Stimulated activated CD8-positive, alpha-beta memory T cell treated with anti-CD3 and anti-CD28 coated beads, Interleukin-7, amount 100 ng/mL, for 1 hour (primary cell): ENCODE measurements at places on chromosomes 12 and 14.

DNA sequence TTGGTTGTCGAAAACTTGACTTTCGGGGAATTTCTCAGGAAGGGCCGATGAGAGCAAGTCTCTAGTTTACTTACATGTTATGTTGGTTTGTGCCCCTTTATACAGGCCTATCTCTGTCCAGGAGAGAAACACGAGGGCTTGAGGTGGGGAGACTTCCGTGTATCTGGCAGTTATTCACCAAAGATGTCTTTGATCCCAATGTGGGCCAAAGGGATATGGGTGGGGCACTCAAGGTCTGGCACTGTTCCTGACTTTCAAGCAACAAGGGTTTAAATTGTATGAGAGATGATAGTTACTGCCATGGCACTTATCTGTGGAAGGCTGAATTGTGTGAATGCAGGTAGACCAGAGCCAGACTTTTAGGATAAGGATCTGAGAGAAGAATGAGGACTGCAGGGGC is 137.2 kb upstream of the DHRS4 start:
- DNase-seq: no peak

DNA sequence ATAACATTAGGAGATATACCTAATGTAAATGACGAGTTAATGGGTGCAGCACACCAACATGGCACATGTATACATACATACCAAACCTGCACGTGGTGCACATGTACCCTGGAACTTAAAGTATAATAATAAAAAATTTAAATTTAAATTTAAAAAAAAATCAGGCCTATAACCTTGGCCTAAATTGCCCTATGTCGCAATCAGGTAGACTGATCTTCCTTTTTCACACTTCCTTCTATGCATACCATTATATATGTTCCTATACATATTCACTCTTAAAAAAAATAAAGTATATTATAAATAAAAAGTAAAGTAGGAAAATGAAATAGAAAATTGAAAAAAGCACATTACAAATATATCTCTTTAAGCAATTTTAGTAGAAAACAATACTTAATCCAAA is 117.7 kb upstream of the GARIN2 start:
- DNase-seq: no peak

- DNase-seq: no peak
Observed at GRCh38 chr12:131352296-131352900, 358.5 kb upstream of the SFSWAP start.

DNA sequence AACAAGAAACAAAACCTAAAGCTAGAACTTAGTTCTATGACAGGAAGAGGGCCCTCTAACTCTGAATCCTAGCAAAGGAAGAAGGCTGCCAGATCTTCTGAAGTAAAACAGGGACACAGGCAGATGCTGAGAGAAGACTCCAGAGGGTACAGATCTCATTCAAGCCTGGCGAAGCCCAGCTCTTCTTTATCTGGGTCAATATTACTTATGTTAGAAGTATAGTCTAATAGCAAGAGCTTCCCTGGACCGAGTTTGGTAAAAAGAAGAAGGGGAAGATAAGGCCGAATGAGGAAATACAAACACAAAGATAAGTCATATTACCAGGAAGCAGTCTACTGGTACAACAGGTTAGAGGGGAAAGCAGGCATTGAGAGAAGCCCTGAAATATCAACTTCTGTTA is 79.9 kb upstream of the CCDC91 start:
- no peak for DNase-seq

DNA sequence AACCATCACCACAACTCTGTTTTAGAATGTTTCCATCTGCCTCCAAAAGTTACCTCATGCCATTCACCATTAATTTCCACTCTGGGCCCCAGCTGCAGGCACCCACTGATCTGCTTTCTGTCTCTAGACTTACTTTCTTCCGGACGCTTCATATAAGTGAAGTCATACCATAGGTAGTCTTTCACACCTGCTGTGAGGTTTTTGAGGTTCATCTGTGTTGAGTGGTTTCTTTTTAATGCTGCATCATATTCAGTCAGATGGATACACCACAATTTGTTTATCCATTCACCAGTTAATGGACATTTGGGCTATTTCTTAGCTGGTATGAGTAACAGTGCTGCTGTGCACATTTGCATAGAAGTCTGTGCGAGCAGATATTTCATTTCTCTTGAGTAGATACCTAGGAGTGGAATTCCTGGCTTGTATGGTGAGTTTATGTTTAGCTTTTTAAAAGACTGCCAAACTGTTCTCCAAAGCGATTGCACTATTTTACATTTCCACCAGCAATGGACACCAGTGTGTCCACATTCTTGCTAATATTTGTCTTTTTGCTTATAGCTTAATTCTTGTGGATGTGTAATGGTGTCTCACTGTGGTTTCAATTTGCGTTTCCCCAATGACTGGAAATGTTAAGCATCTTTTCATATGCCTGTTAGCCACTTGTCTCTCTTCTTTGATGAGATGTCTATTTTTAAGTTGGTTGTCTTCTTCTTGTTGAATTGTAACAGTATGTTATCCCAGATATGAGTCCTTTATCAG is 48.3 kb downstream of the ZFYVE21 start:
- no peak for DNase-seq

GRCh38 chr14:96662116-96662970 is 134.8 kb upstream of the VRK1 start:
- no peak for DNase-seq

DNA sequence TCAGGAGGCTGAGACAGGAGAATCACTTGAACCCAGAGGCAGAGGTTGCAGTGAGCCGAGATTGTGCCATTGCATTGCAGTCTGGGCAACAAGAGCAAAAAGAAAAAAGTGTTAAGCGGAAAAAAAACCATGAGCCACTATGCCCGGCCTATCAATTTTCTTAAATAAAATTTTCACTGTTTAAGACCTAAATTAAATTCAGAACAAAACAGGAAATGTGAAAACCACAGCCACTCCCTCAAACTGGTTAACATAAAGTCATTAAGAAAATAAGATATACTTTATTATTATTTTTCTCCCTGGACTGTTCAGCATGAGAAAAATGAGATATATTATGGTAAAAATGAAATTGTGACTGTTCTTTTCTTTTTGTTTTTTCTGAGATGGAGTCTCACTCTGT is 44.6 kb upstream of the GCH1 start:
- DNase-seq: no peak

DNA sequence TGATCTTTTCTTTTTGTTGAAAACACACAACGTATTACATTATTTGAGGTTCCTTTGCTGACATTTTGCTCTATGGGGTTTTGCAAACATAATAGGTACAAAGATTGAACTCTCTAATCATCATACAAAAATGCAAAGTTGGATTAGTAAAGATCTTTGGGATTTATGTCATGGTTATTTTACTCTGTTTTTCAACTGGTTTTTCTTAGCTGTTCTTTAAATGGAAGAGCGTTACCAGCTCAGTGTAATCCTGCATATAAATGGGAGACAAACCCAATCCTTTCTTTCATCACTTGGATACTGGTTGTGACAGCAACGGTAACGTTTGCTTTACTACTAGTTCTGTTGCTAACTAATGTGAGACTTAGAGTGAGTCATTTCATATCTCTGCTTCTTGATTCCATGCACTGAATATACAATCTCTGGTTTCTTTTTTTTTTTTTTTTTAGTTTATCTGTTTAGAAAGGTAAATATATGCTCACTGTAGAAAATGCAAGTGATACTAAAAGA is 104.9 kb upstream of the NOVA1 start:
- no peak for DNase-seq

GRCh38 chr12:62673028-62673815 is 206.6 kb downstream of the MON2 start:
- no peak for DNase-seq

DNA sequence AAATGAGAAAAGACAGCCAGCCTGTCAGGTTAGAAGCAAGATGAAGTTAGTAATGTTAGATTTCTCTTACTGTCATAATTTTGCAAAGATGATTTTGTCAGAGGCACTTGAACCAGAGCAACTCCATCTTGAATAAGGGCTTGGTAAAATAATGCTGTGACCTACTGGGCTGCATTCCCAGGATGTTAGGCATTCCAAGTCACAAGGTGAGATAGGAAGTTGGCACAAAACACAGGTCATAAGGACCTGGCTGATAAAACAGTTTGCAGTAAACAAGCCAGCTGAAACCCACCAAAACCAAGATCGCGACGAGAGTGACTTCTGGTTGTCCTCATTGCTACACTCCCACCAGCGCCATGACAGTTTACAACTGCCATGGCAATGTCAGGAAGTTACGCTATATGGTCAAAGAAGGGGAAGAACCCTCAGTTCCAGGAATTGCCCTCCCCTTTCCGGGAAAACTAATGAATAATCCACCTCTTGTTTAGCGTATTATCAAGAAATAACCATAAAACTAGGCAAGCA is 1313.5 kb upstream of the TMEM132C start:
- no peak for DNase-seq

DNA sequence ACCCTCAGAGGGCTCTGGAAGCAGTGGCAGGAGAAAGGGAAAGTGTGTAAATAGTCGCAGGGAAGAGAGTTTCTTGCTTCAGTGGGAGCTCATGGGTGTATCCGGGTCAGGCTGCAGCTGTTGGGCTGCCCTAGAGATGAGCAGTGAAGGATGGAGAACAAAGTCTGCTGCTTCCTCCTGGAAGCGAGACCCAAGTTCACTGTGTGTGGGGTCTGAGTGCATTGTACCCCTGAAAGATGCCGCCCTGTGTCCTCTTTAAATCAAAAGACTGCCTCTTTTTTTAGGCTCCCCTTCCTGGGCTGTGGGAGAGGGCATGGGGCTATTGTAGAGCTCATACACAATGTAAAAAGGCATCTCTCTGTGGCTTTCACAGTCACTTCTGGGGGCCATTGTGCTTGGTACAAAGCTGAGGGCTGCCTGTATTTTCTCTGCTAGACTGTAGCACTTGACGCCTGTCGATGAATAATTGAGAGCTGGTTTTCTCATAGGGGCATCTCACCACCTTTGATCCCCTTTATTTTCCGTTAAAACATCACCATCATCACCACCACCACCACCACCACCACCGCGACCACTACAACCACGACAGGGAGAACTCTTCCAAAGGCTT is 16.7 kb downstream of the CHST11 start:
- no peak for DNase-seq

GRCh38 chr12:4383304-4383865 is 3.9 kb upstream of the FGF23 start:
- no peak for DNase-seq

GRCh38 chr14:105519946-105520698 is 6.3 kb upstream of the TMEM121 start:
- no peak for DNase-seq

GRCh38 chr14:92400579-92401444 is 77.8 kb downstream of the SLC24A4 start:
- DNase-seq: no peak

- DNase-seq: no peak
Observed at GRCh38 chr12:20368114-20368650, at the start of gene PDE3A. Gene PDE3A, plus strand, starts transcription at chr12:20368537. Its CDS starts 748 bp downstream, at chr12:20369285.

DNA sequence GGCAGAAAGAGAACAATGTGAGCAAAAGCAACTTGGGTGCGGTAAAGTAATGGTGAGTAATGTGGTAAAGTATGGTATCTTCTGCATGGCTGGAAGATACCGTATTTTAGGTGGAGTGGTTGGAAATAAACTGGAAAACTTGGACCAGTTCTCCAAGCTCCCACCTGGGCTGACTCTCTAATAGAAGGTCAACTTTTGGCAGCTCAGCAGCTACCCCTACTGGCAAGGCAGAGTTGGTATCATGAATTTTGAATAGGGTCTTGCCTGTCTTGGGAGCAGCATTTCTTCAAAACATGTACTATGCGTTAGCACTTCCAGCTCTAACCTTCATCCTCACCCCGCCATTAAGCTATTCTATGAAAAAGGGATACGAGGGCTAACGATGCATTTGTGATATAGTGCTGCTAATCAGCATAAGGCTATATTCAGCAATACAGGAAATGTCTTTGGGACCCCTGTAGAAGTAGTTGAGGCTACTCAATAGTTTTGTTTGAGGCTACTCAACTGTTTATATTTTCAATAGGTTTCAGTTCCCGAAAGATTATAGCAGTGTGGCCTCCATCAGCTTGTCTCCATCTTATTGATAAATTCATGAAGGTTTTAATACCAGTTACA is 276.3 kb upstream of the FAR2 start:
- DNase-seq: no peak

DNA sequence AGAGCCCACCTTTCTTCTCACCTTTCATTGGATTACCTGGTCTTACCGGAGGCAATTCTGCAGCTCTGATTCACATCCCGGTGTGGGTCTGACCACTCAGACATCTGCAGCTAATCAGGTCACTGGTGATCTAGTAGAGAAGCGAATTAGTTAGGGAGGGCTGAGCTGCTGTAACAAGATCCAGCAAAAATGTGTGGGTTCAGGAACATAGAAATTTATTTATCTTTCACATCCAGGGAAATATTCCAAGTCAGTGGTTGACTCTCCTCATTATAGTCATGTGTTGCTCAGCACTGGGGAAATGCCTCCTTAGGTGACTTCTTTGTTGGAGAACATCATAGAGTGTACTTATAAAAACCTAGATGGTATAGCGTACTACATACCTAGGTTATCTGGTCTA is 218.7 kb upstream of the PELI2 start:
- no peak for DNase-seq

- no peak for DNase-seq
Observed at GRCh38 chr14:51967521-51967920, 21.8 kb upstream of the RTRAF start.

- no peak for DNase-seq
Observed at GRCh38 chr14:30796707-30797106, 77.7 kb upstream of the COCH start.

- no peak for DNase-seq
Observed at GRCh38 chr12:62928632-62929031, 6.3 kb downstream of the PPM1H start.

DNA sequence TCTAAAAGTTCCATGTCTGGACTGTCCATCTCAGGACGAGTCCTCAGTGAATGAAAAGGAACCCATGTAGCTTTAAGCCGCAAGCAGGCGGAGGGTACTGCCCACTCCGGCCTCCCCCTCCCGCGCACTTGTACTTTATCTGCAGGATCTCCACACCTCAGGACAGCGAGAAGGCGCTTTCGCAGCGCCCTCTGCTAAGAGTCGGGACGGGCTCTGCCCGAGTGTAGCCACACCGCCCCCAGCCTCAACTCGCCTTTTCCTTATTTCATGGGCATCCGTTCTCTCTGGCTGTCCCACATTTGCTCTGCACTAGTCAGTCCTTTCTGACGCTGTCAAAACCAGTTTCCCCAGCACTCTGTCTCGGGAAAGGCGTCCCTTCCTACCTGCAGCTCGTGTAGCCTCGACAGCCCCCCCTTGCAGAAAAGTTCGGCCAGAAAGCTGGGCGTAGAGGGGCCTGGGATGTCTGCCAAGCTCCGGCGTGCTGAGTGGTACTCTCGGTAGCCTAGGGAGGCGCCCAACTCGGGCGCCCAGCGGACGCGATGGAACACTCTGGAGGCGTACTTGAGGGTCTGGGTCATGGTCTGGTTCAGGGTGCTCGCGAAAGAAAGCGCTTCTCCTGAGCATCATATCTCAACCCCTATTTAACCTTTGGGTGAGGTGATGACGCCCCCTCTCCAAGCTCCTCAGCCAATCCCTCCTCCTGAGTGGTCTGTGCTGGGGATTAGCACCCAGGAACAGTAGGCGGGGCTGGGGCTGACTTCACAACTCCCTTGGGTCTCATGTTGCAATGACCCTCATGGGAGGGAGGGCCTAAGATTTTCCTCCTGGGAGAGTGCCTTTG is at the start of gene CYP27B1:
TSS of gene CYP27B1 (minus strand) at position 615 of the 841 bp plus-strand sequence. CDS start at position 578, 37 bp downstream.
- no peak for DNase-seq
